ENCODE measurements at places on chromosomes 7 and 10.
A peak's percentile ranks its signal among the peaks of the same experiment; 100 is the strongest.

- DNase-seq: no peak
Measured at GRCh38 chr7:105267244-105267643, 121.5 kb downstream of the SRPK2 start.

- no peak for DNase-seq
Measured at GRCh38 chr10:11721806-11722205, 20.4 kb upstream of the ECHDC3 start.

DNA sequence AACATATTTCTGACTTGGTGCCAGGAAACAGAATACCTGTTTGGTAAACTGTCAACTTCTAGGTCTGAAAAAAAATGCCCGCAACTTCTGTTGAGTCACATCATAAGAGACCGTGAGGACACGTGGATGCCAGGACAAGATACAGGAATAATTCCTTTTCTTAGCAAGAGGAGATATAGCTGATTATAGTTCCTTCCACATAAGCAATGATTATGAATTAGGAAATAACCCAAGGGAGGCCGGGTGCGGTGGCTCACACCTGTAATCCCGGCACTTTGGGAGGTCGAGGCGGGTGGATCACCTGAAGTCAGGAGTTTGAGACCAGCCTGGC lies 75.2 kb downstream of the CDC123 start:
- no peak for DNase-seq

GRCh38 chr7:154415709-154416399 lies 363.7 kb downstream of the DPP6 start:
- no peak for DNase-seq

GRCh38 chr7:81327468-81328266 lies 408.8 kb upstream of the SEMA3C start:
- DNase-seq: no peak

- DNase-seq: no peak
Measured at GRCh38 chr7:151752037-151752436, 124.9 kb downstream of the PRKAG2 start.

- DNase-seq: no peak
Measured at GRCh38 chr10:76935941-76936613, 701.5 kb downstream of the KCNMA1 start.

DNA sequence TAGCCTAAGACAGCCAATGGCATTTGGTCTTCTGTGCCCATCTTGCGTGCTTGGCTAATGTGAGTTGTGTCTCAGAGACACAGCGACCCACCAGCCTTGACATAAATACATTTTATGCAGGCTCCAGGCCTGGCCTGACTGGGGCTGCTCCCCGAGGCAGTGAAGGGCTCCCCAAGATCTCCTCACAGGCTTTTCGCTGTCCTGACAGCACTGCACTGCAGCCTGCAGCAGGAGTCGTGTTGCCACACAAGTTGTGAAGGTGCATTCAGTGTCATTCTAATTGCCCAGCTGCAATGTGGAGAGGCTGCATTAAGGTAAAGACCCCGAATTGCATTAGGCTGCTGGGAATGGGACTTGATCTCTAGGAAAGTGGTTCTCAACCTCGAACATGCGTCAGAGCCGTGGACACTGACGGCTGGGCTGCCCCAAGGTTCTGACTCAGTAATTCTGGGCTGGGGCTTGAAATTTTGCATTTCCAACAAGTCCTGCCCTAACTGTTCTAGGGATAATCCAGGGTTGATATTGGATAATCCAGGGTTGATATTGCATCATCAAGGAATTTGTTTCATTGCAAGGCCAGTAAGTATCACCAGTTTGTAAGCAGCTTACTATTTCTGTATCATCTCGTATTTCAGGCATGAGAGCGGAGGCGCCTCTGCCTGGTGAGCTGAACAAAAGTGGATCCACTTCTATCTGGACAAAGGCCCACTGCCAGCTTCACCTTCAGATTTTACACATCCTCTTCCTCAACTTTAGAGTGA lies 108.7 kb upstream of the INSIG1 start:
- no peak for DNase-seq

DNA sequence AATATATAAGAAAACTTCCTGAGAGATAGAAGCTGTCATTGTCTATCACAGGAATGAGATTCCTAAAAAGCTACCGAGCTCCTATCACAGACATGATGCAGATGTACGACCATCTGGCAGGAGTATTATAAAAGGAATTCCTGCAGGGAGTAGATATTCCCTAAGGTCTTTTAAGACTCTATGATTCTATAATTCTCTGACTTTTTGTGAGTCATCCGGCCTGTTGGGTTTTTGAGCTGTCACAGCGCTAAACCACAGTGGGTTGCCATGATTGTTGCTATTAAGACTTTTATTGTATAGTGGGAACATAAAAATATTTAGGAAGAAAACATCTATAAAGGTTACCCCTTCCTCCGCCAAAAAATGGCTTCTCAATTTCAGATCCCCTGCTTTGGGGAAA lies 223.4 kb downstream of the BMPER start:
- DNase-seq: no peak

- DNase-seq: no peak
Measured at GRCh38 chr10:24968349-24968748, 15.9 kb upstream of the PRTFDC1 start.

DNA sequence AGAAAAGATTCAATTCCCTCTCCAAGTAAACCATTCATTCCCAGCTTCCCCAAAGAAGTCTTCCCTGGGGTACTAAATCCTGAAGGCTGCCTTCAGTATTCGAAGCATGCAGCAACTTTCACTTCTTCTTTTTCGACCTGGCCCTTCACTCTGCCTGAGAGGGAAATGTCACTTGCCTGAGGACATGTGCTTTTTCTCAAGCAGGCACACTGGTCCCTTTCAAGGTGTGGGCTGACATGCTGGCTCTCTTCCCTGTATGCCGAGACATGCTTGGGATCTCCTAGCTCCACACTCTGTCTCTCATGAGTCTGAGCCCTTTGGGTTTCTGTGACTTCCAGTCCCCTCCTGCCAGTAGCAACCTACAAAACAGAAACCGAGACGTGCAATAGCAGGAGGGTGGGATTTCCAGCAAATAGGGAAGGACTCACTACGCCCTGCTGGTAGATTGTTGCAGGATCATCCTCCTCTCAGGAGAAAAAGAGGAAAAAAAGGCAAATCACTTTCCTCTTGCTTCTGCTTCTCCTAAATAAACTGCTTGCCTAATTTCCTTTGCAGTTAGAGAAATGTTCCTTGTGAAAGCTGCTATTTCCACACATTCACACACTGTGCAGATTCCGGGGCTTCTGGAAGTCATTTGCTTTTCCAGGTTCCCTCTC lies 33.5 kb downstream of the FIGNL1 start:
- DNase-seq: peak; percentile 29

GRCh38 chr10:83248106-83248631 lies 891.1 kb upstream of the GHITM start:
- DNase-seq: no peak

DNA sequence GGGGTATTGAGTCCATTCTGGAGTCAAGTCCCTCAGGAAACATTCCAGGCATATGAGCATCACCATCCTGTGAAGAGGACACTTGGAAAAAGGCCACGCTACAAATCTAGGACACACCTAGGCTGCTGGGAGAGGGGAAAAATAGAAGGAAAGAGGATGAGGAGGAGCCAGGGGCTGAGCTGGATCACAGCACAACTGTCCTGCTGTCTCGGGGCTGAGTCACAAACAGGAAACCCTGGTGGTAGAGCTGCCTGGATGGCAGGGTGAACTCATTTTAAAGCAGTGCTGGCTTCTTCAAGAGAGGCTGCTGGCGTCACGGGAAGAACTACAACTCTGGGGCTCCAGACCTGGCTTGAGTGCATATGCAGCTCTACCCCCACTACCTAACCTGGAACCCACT lies 151.5 kb downstream of the RNF216 start:
- DNase-seq: no peak

DNA sequence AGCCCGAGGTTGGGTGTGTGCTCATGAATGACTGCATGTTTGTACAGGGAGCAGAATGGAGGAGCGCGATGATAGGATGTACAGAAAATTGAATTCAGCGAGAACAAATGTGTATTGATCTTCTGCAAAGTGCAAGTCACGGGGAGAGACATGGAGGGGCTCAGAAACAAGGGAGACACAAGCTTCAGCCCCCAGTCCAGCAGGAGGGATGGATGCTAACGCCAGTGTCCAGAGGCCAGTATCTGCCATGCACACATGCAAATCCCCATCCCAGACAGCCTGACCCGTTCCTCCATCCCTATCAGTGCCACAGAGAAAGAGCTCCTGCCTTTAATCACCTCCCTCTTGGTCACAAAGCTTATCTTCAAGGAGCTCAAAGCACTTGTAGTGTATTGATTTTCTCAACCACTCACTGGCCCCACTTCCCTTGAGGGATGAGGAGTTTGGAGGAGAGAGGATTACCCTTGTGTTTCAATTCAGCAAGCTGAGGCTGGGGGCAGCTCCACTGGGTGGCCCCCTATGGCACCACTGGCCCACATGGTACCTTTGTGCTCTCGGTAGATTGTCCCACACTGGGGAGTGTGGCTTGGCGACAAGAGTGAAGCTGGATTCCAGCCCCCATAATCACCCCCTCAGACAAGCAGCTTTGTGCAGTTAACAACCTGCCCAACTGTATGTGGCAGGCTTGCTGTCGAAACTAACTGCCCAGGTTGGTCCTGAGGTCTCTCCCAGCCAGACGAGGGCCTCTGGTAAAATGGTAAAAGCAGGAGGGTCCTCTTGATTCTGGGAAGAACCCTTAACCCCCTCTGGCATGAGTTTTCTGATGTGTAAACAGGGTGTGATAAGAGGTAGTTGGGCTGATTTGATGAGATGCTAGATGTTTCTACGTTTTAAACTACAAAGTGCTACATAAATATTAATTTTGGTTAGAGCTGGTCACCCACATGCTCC lies 151.6 kb upstream of the UNC5B start:
- no peak for DNase-seq

DNA sequence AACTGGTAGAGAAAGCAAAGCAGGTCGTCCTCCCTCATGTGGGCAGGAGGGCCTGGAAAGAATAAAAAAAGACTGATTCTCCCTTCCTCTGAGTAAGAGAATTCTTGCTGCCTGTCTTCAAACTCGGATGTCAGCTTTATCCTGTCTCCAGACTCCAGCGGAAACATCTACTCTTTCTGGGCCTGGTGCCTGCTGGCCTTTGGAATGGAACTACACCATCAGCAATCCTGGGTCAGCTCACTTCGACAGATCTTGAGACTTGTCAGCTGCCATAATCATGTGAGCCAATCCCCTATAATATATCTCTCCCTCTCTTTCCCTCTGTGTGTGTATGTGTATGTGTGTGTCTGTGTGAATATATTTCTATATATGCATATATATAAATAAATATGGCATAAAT lies 411.0 kb upstream of the DPP6 start:
- DNase-seq: no peak

DNA sequence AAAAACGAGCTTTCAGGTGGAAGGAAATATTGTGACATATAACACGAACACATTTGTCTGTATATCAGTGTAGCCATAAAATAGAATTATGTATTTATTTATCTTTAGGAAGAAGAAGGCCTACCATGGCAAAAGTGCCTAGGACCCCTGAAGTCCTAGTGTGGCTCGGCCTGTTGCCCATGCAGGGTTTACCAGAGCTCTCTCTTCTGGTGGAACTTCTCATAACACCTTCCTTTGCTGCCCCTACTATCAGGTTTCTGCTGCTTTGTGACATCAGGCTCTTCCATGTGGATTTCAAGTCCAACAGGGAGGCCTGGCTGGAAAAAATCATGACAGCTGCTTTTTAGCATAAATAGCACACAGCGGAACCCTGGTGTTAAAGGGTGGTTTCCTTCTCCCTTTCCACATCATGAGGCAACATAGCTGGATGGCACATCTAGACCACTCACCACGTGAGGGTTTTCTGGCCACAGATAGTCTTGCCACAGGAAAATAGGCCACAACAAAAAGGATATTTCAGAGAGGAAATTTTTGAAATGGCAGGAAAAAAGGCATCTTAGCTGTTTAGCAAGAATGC lies 44.8 kb upstream of the ADO start:
- no peak for DNase-seq

- DNase-seq: no peak
Measured at GRCh38 chr7:103762877-103763276, 226.6 kb downstream of the RELN start.
